ENCODE measurements at places on chromosomes 3 and 15.
A peak's percentile ranks its signal among the peaks of the same experiment; 100 is the strongest.

GRCh38 chr3:87367736-87368135, 91.4 kb upstream of the POU1F1 start:
- no peak for DNase-seq

DNA sequence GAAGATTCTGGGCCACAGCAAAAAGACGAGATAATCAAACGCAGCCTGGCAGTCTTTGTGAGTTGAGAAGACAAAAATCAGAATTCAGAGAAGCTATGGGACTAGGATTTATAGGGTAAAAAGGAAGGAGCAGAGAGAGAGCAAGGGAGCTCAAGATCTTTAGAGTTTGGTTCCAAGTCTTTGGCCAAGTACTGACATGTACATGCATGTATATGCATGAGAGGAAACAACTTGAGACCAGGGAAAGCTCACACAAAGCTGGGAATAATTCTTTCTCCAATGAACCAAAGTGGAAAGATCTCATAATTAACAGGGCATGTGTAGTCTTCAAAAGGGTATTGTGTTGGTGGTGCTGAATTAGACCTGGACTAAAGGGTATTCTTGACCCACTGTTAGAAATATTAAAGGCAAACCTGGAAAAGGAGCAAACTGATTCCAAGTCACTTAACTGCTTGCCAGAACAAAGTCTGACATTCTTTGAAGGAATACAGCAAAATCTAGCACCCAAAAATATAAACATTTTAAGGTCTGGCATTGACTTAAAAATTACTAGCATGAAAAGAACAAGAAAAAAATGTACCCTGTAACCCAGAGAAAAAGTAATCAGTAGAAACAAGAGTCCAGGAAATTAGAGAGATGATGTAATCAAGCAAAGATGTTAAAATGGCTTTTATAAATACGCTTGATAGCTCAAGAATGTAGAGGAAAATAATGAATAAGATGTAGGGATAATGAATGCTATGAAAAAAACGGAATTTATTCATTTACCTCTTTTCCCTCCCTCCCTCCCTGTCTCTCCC, 226.0 kb upstream of the CGNL1 start:
- DNase-seq = peak; percentile 83

GRCh38 chr3:77081240-77081661, 41.4 kb downstream of the ROBO2 start:
- DNase-seq = no peak

DNA sequence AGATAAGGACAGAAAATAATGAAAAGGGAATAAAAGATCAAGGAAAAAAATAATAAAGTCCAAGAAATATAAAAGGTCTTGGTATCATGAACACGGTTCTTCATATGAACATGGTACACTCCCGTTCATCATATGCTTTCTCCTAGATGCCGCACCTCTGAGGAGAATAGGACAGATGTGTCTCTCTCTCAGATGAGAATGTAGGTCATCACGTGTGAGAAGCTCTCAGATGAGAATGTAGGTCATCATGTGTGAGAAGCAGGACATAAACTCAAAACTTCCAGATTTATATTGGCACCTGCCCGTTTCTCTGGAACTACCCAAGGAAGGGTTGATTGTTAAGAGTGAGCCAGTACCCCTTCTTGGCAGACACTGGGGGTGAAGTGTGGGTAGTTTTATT, 29.9 kb upstream of the IQCF6 start:
- no peak for DNase-seq

- DNase-seq = no peak
Measured at GRCh38 chr15:57109005-57109404, 190.6 kb downstream of the TCF12 start.

DNA sequence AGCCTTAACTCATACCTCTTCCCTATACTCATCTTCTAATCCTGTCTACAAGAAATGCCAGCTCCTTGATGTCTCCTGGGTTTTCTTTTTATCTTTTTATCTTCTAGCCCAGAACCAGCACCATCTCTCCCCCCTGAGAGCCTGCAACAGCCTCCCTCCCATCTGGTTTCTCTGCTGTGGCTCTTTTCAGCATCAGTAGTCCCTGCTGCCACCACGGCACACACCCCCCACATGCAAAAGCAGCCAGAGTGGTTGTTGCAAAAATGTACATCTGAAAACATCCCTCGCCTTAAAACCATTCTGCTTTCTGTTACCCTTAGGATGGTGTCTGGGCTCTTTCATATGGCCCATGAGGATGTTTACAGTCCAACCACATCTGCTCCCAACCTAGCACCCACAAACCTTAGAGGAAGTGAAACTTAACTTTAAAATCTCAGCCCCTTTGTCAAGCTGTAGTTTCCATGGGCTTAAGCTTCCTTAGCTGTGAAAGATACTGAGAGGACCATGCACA, 775 bp downstream of the TTC21A start:
- no peak for DNase-seq

GRCh38 chr3:160486459-160486869, 36.9 kb upstream of the TRIM59 start:
- peak; percentile 65 for DNase-seq

- peak; percentile 76 for DNase-seq
Measured at GRCh38 chr3:111715911-111716523, 120.9 kb upstream of the ZBED2 start.

- no peak for DNase-seq
Measured at GRCh38 chr3:169165196-169166158, 498.0 kb downstream of the MECOM start.

GRCh38 chr3:179449636-179450035, 1.6 kb downstream of the GNB4 start:
- DNase-seq = peak; percentile 57

GRCh38 chr3:37054370-37054769, 61.1 kb downstream of the MLH1 start:
- DNase-seq = peak; percentile 89

DNA sequence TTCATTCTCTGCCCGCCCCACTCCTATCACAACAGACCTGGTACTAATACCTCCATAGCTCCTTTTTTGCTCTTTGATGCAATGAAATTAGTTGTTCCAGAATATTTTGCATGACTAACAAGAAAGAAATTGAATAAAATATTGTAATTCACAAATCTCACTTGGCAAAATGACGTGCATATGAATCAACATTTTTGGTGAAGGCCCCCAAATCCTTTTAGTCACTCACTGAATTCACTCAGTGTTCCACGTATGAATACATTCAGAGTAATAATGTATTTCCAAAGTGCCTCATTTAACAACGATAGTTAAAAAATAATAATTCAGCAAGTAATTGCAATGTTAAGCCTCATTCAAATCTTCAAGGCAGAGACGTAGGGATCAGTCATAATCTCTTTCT, 148.6 kb upstream of the STRIT1 start:
- no peak for DNase-seq

DNA sequence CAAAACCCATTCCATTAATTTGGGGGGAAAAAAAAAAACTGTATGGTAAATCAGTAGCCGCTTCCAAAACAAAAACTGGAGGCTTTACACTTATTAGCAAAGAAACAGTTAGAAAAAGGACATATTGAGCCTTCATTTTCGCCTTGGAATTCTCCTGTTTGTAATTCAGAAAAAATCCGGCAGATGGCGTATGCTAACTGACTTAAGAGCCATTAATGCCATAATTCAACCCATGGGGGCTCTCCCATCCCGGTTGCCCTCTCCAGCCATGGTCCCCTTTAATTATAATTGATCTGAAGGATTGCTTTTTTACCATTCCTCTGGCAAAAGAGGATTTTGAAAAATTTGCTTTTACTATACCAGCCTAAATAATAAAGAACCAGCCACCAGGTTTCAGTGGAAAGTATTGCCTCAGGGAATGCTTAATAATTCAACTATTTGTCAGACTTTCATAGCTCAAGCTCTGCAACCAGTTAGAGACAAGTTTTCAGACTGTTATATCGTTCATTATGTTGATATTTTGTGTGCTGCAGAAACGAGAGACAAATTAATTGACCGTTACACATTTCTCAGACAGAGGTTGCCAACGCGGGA, 9.4 kb upstream of the RPL24 start:
- DNase-seq = peak; percentile 68

DNA sequence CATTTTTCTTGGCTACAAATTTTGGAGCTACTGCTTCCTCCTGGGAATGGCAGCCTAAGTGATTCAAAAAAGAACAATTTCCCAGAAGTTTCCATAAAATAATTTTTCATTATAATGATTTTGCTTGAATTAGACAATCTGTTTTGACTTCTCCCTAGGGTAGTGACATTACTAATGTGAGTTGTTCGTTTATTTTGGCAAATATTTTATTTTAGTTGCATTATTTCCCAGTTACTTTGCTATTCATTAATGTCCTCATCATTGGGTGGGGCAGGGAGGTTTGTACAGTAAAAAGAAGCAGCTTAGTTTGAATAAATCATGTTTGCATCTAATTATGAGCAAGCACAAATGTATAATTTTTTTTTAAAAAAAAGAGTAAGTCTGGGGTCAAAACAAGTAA, 686.6 kb downstream of the ROBO2 start:
- no peak for DNase-seq

DNA sequence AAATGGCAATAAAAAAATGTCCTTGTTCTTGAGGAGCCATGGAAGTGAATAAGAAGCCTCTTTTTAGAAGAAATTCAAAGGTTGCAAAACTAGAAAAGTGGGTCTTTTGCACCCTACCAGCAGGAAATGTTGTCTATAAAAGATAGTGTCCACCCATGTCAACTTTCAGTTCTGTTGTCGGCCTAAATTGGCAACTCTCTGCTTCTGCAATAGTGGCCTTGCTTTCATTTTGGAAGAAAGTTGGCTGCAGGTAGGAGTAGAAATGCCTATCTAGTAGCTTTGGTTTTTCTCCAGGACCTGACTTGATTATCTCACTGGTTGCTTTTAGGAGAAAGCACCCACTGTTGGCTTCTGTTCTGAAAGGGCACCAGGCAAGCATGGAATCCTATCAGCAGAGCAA, 85.4 kb downstream of the TMEM108 start:
- DNase-seq = no peak

GRCh38 chr3:42055291-42055690, 35.9 kb upstream of the TRAK1 start:
- peak; percentile 89 for DNase-seq

DNA sequence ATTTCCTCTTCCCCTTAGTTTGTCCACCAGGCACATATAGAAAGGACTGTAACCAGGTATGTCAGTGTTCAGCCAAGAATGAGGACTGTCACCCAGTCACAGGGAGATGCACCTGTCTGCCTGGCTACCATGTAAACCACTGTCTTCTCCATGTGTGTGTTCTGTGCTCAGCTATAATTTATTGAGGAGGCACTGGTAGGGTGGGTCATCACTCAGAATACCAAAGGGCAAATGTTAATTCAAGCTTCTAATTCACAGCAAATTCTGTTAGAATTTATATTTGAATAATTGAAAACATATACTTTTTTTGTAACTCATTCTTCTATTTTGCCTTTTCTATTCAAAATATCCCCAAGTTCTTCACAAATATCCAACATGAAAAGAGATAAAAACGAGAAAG, 780.4 kb downstream of the MECOM start:
- DNase-seq = no peak

GRCh38 chr3:100158918-100159330, 44.6 kb upstream of the FILIP1L start:
- peak; percentile 34 for DNase-seq

DNA sequence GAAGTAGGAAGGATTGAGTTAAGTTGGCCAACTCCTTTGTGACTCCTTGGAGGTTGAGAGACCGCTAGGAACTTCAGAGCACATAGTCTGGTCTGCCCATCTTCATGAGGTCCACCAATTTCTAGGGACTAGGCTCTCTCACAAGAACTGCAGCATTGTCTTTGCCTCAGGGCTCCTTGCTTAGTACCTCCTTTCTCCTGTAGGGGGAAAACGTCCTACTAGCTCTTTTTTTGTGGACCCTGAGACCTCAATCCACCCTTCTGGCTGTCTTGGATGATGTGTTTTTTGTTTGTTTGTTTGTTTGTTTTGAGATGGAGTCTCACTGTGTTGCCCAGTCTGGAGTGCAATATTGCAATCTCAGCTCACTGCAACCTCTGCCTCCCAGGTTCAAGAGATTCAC, 21.6 kb downstream of the REC114 start:
- DNase-seq = no peak

- no peak for DNase-seq
Measured at GRCh38 chr3:17752436-17752835, 10.0 kb upstream of the TBC1D5 start.

GRCh38 chr3:1439395-1439794, 346.6 kb downstream of the CNTN6 start:
- no peak for DNase-seq

GRCh38 chr3:73280746-73281145, 219.3 kb downstream of the EBLN2 start:
- DNase-seq = no peak

- DNase-seq = peak; percentile 94
Measured at GRCh38 chr15:89002281-89002761, 85.9 kb upstream of the ABHD2 start.

- no peak for DNase-seq
Measured at GRCh38 chr15:88954431-88955277, 41.5 kb upstream of the MFGE8 start.

DNA sequence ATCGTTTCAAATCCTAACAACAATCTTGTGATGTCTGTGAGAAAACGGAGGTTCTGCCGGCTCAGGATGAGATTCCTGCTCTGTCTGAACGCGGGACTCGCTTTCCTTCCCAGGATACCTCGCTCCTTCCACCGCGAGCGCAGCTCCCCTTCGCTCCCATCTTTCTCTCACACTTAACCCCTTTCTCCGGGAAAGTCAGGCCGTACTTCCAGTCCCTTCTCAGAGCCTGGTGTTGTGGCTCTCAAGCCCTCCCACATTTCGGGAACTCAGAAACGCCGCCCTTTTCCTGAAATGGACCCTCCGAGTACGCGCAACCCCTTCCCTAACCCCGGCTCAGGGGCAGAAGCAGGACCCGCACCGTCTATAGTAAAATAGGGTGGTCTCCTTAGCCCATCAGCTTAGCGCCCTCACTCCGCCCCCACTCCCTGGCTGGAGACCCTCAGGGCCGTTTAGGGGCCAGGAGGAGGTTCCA, 378 bp upstream of the FEM1B start:
- DNase-seq = peak; percentile 65

DNA sequence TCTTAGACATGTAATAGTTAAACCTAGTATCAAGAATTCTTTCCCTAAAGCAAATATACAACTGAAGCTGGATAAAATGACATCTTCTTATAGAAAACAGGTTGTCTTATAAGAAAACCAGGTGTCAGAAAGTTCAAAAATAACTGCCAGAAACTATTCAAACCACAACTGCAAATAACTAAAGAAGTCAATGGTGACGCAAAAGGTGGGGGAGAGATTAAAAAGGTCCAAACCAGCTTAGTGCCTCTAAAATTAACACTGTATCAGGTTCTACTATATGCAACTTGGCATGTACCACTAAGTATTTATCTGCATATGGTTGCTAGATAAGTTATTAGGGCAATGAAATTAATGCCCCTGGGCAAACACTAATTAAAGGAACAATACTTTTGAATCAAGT, 136.8 kb downstream of the TBL1XR1 start:
- no peak for DNase-seq

All from EH (cell line).